ENCODE measurements at places on chromosomes 5 and 9.

GRCh38 chr9:82183181-82183860, 194.7 kb downstream of the SPATA31D1 start:
- no peak for DNase-seq

DNA sequence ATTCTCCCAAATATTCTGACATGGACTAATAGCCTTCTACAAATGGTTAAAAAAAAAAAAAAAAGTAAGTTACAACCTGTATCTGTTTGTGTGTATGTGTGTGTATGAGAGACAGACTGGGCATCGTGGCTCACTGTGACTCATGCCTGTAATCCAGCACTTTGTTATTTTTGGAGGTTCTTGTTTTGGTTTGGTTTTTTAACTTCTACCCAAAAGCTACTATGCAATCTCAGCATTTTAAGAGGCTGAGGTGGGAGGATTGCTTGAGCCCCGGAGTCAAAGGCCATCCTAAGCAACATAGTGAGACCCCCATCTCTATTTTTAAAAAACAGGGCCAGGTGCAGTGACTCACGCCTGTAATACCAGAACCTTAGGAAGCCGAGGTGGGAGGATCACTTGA, 17.6 kb upstream of the HAVCR1 start:
- DNase-seq, result no peak

DNA sequence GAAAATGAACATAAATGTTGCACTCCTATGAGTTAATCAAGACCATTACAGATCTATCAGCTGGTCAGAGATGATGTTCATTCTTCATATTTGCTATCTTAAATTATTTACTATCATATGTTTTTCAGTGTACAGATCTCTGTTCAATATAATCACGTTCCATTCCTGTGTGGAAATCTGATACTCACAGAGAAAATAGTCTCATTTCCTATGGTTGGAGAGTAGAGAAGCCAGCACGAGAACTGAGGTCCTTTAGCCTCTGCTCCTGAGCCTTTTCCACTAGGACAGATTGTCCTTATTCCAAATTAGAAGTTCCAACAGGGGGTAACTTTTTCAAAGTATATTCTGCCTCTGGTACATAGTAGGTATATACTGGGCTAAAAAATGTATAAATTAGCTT, 29.2 kb downstream of the UGCG start:
- DNase-seq, result no peak

GRCh38 chr5:135457424-135458071, 5.4 kb upstream of the TIFAB start:
- DNase-seq, result peak; percentile 58

GRCh38 chr5:118968925-118969375, 19.4 kb downstream of the DTWD2 start:
- DNase-seq, result no peak

DNA sequence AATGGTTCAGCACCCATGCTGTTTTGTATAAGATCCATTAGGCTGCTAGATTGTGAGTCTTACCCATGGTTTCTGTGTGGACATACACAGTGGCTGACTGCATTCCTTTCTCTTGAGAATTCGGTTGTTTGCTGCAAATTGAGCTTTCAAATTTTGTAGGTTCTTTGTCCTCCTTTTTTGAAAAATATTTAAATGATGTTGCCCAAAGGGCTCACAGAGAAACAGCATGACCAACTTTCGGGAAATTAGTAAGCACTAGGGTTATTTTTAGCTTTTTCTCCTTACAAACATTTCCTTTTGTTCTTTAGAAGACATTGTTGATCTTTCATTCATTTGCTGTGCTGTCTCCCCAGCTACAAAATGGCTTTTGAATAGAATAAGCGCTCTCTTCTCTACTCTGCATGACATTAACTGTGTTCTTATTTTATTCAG, 79.4 kb downstream of the NLN start:
- DNase-seq, result no peak

GRCh38 chr5:31193591-31194467, at the start of gene CDH6:
TSS of gene CDH6 (plus strand) at chr5:31193686. CDS start at chr5:31267474, 73,788 bp downstream.
- no peak for DNase-seq

GRCh38 chr5:76386360-76386759, 16.7 kb upstream of the IQGAP2 start:
- DNase-seq, result no peak

- no peak for DNase-seq
These were observed 2.8 kb downstream of the MYO10 start for GRCh38 chr5:16933337-16933736.

GRCh38 chr9:9124616-9125015, 1325.0 kb upstream of the DMAC1 start:
- DNase-seq, result no peak

GRCh38 chr9:137694962-137695875, 76.4 kb downstream of the EHMT1 start:
- peak; percentile 20 for DNase-seq
